ENCODE measurements at places on chromosomes 2 and 18.

GRCh38 chr2:2075875-2076529 is 255.1 kb downstream of the MYT1L start:
- no peak for DNase-seq

DNA sequence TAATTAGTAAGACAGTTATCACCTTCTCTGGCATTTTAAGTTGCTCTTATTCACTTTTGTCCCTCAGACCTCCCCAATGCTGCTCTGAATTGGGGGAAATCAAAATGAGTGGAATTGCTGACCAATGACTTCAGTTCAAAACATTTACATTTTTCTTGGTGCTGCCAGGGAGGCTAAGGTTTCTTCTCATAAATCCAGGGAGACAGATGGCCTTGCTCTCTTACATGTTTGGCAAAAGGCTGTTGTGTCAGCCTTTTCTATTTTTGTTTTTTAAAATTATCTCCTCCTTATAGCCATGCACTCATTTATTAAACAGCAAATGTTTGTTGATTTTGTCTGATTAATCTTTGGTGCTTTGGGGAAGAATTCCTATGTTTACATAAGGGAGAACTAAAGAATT is 82.0 kb downstream of the GALNT13 start:
- no peak for DNase-seq

DNA sequence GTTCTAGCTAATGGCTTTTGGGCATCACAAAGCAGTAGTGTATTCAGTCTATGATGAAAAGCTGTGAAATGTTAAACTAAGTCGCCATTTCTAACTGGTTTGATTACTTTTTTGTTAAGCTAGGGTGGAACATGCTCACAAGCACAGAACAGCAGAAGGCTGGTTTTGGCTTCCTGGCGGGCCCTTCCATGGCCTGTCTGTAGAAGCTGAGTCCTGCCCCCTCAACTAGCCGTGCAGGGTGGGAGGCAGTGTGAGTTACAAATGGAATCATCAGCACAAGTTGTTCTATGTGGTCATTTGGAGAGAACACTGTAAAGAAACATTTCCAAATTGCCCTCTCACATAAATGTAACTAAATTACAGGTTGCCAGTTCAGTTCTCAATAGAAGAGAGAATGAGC is 290.8 kb downstream of the ALPK2 start:
- peak; percentile 34 for DNase-seq

DNA sequence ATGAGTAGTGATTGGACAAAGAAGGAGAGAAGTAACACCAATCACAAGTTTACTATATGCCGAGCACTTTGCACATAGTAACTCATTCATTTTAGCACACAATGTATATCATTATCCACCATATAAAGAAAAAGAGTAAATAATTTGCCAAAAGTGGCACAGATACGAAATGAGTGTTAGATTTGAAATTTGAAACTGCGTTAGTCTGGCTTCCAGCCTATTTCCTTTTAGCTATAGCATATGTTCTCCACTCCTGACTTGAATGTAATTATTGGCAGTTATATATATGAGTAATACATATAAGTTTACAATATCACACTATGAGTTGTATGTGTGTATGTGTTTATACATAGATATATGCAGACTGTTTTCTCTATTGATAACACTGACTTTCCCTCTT is 98.6 kb downstream of the NOL4 start:
- DNase-seq, result no peak

GRCh38 chr2:222941510-222942032 is 80.7 kb downstream of the ACSL3 start:
- DNase-seq, result no peak

DNA sequence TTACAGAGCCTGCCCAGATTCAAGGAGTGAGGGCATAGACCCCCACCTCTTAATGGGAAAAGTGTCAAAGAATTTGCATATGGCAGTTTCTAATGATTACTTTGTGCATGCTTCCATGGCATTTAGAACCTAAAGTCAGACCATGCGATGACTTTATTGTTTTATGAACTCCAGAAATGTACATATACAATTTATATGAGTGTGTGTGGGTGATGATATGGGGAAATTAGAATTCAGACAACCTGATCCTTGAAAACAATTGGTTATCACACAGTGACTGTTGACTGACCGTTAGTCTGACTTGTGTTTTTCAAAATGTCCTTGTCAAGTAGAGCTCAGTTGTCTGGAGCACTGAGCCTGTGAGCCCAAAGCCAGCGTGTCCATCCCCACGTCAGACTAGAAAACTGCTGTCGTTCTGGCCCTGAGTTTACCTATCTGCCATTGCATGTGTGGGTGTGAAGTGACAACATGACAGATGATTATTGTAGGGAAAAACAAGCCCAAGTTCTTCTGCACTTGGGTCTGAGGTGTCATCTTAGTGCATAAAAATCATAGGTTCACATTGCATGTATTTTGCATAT is 128.4 kb downstream of the MYO3B start:
- no peak for DNase-seq

DNA sequence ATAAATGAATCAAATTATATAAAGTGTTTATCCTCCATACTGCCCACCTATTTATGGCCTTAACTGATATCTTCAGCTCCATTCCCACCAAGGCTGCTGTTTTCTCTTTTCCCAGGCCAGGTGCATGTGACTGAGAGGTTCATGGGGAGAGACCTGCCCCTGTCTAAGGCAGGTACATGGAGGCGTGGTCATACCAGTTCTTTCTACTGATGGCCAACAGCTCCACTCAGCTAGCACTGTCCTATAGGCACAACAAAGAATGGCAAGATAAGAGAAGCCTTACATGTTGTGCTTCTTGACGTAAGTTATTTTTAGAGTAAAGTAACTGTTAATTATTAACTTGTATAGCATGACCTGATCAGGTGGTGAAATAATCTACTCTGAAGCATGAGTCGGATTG is 16.8 kb downstream of the AKAIN1 start:
- DNase-seq, result no peak

GRCh38 chr2:146239392-146240135 is 1605.3 kb upstream of the ACVR2A start:
- DNase-seq, result no peak

GRCh38 chr2:129764376-129765325 is 214.8 kb upstream of the RAB6C start:
- no peak for DNase-seq

DNA sequence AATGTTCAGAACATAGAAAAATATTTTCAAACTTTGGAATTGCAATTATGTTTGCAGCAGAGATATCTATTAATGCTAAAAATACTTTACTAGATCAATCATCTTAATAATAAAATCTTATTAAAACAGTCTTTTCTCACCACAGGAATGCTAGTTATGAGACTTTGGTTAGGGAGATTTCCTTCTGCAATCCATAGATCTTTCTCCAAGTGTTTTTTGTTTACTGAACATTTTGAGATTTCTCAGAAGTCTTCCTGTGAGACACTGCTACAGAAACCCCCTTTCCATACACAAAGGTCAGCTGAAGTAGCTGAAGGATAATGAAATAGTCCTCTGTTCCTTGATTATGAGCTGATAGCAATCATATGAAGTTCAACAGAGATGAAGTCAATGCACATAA is 59.4 kb upstream of the RAPH1 start:
- no peak for DNase-seq

All from Ammon's horn (tissue), 1 donor.